Fibroblast of skin of back (primary cell): ENCODE measurements at places on chromosomes 7 and 10.
A peak's percentile ranks its signal among the peaks of the same experiment; 100 is the strongest.

DNA sequence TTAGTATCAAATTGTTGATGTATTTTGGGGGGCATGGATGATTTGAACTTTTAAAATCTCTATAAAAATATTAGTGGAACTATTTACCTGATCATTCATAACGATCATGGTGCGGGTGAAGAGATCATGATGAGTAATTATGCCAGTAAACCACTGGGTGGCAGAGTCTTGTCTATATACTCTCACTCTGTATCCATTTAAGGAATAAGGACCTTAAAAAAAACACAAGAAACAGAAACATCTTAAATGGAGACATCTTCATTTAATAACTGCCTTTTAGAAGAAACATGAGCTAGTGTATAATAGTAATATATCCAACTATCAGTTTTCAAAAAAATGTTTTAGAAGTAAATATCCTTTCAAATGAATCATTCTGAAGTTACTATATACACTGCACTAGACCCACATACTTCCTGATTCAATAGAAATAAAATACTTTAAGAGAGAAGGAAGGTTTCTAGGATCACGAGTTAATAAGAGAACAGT, 84.0 kb downstream of the NRBF2 start:
- DNase-seq, result peak; percentile 65

- DNase-seq, result peak; percentile 43
These were observed at the start of gene CCM2 for GRCh38 chr7:45000093-45001032. Gene CCM2 (plus strand): TSS chr7:45000201. CDS start chr7:45000334, 133 bp downstream.

GRCh38 chr7:92836489-92836999, at the start of gene CDK6:
Gene CDK6 (minus strand): TSS chr7:92836573. CDS start chr7:92833323, 3,250 bp downstream.
- DNase-seq, result peak; percentile 72

- DNase-seq, result no peak
These were observed 82.1 kb downstream of the NEUROD6 start for GRCh38 chr7:31258391-31258790.

DNA sequence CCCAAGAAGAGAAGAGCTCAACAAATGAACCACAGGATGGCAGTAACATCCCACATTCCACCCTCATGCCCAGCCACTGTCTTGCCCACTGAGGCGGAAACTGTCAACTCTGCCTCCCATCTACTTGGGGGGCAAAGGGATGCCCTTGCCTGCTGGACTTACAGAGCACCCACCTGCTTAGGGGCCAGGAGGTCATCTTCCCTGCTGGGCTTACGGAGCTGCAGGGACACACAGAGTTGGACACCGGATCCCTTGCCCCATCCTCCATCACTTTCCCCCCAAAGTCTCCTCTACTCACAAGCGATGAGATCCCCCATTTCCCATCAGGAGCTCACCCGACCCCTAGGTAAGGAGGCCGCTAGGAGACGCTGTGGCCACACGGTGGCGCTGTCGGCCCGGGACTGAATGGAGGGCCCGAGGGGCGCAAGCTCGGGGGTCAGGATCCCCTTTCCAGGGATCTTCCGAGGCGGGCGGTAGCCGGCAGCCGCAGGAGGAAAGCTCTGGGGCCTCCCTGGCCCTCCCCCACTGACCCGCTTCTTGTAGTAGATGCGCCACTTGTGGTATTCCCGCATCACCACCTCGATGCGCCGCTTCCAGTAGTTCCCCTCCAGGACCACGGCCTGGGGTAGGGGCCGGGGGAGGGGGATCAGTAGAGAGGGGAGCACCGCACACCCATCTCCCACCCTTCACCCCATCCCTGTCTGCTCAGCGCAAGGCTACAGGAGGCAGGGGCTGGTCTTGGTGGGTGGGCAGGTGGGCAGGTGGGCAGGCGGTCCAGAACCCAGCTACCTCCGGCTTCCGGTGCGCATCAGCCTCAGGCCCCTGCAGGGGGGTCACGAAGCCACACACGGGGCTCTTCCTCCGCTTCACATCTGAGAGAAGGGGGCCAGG, 17.3 kb downstream of the MLXIPL start:
- DNase-seq, result peak; percentile 38

DNA sequence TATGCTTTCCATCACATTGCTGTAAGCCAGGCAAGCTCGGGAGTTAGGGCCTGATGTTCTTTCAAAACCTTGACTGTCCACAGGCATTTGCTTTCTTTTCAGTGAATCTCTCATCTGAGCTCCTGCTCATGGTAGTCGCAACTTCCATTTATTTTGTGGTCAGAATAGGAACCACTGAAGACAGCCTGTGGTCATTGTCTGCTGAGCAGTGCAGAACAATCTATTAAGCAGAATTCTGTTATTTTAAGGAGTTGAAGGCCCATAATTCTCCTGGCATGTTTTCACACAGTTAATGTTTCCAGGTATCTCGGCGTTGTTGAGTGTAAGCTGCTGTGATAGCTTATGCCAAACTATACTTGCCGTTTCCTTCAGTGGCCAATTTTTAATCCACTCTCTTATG, 491.1 kb upstream of the AKR1E2 start:
- DNase-seq, result no peak

DNA sequence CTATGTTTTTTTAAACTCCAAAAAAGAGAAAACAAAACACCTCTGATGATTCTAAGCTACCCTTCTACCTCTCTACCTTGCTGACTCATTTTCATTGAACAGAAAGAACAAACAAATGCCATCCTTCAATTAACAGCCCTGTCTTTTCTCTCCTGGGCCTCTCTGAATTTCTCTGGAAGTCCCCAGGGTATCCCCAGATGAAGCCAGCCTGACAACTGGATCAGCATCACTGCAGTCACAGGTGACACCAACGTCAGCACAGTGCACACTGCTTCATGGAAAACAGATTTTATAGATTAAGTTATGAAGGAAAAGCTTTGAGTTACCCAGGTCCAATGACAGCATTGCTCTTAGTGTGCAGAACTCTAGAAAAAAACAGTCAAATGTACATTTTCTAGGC, 5.7 kb downstream of the HUS1 start:
- DNase-seq, result no peak

DNA sequence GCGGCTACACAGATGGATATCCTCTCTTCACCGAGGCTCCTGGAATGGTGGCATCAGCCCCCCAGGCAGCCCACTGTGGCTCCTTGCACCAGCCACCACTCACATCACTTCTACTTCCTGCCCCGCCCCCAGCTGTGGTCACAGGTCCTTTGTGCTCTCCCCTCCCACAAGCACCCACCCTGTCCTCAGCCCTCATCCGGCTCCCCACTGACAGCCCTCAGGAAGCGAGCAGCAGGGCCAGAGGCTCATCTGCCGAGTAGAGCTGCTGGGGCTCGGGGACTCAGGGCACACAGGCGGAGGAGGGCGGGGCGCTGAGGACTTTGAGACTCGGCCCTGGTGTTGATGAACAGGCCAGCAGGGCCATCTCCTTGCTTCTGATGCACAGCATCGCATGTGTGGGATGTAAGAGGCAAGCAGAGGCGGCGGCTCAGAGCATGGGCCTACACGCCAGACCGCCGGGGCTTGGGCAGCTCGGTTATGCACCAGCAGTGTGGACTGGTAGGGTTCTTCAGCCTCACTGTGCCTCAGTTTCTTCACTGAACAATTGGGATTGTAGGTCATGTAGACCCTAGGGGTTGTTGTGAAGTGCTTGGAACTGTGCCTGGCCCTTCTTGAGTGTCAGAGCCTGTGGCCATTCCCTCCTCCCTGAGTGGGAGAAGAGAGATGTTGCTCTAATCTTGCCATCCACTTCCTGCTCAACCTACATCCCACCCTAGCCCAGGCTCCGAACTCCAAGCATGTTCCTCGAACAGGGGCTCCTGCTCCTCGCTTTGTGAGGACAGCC, at the start of gene PRF1:
PRF1 (minus strand) TSS at position 77 of the 784 bp plus-strand sequence. CDS start 1,839 bp downstream, outside the sequence.
- DNase-seq, result no peak

DNA sequence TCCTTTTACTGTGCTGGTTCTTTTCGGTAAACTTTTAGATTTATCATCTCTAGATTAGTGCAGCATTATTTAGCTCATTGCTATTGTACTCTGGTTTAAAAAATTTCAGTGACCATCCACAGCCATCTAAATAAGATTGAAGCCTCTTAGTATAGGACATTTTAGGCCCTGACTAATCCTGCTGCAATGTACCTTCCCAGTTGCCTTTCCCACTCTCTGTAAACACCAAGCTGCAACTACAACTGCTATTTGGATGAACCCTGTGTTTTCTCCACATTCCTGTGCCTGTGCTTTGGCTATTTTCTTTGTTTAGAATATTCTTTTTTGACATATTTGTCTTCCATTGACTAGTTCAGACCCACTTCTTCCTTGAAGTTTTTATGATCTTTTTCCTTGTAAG, 314.6 kb downstream of the AUTS2 start:
- DNase-seq, result peak; percentile 35

DNA sequence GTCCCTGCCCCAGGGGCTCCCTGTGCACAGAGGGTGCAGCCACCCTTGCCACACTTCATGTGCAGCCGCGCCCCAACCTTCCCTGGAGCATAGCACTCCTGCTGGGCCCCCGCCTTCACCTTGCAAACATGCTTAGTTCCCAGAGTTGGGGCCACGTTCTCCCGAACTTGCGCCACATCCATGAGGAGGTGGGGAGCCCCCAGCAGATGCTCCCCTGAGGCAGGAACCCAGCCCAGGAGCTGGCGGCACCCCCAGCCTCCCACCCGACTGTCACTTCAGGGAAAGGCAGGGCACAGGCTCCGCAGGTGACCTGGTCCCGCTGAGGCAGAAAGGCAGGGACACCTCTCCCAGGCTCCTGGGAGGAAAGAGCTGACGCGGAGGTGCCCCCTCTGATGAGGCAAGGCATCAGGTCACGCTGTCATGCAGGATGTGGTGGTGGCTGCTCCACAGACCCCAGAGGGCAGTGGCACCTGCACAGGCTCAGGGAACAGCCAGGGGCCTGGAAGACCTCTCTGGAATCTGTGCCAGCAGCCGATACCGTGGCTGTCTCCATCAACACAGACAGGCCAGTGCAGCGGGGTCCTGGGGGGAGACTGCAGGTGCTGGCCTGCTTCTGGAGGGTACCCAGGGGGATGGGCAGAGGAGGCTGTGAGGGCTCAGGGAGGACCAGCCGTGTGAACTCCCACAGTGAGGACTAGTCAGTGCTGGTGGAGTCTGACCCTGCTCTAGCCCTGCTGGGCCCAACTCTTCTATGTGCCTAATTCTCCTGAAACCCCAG, 221.3 kb downstream of the MAD1L1 start:
- no peak for DNase-seq

- DNase-seq, result no peak
These were observed 84.8 kb downstream of the ANK3 start for GRCh38 chr10:60304829-60305379.

DNA sequence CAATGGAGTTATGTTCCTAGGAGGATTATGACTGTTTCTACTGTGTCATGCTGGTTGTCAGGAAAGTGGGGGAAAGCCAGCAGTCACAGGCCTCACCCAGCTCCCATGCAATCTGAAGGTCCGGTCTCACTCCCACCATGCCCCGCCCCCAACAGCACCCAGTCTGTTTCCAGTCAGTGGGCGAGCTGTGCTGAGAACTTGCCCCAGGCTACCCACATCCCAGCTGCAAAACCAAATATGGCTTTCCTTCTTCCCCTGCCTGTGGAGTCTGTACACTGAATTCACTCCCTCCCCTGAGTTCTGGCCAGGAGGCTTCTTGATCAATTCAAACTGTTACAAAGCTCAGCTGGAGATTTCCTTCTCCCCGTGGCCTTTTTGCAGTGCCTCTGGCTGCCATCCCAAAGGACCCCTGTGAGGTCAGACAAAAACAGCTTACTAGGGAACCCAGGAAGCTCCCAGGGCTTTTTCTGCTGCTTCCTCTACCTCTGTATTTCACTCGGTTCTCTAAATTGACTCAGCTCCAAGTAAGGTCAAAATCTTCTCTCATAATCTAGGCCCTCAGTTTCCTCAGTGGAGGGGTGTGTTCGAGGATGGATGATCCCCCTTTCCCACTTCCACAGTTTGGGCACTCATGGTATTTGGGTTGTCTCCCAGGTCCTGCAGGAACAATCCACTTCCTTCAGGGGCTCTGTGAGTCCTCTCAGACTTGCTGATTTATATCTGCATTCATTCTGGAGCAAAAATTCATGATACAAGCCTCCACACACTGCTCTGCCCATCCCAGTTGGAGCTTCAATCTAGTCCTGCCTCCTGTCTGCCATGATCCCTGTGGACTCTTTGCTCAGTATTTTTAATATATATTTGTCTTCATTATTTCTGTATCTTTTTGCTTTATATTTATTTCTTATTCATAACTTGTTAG, 205.5 kb downstream of the SEMA3D start:
- no peak for DNase-seq

DNA sequence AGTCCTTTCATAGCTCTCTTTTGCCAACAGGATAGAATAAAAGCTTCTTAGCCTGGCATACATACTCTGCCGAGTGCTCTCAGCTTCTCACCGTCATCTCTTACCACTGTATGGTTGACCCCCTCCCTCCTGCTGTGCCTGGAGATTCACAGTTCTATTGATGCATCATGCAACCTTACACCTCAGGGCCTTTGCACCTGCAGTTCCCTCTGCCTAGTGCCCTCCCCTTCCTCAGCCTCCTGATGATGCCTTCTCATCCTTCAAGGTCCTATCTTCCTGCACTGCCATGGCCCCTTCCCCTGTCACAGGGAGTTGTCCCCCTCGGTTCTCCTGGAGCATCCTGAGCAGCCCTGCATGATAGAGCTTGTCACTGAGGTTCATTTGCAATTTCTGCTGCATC, 81.5 kb downstream of the CDH23 start:
- DNase-seq, result no peak

GRCh38 chr7:32890793-32891042, 842 bp downstream of the KBTBD2 start:
- DNase-seq, result no peak

DNA sequence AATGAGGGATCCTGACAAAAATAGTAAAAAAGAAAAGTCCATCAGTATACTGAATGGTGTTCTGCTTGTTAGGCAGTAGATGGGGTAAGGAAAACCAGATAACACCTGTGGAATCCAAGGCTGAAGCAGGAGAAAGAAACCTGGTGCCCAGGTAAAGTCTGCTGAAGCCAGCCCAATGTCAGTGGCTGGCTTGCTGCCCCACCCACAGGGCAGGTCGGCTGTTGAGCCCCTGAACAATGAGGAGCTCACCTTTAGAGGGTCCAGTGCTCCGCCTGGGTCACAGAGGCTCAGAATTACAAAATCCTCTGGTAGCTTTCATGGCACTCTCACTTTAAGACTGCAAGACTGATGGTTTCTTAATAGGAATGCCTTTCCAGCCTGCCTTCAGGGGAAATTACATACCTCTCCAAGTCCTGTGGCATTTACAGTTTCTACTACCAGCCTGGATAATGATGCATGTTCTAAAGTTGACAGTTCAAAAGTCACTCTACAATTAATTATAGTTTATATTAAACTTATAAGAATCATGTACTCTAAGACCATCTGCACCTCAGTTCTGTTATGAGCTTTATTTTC, 23.8 kb downstream of the DHX32 start:
- no peak for DNase-seq

- no peak for DNase-seq
These were observed 11.8 kb downstream of the CCSER2 start for GRCh38 chr10:84340187-84340586.

DNA sequence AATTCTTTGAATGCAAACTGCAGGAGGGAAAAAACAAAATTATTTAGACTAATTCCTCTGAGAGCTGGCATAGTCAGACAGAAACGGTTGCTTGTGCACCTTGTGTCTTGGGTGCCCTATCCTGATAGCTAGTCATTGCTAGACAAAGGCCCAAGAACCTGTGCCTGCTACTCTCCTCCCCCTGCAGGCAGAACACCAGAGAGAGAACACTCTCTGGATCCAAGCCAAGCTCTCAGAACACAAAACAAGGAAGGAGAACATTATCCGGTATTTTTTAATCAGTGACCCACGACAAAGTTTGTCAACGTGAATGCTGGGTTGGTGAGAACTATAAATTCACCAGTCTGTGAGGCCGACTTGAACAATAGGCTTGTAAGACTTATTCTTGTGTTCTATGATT, 18.8 kb upstream of the PPP1R9A start:
- no peak for DNase-seq
